ENCODE measurements at places on chromosomes 13 and 19. TPM values are rescaled to one million over a fixed set of nuclear protein-coding genes. Genes with fewer than 3 reads are reported as not detected.

FGF22 gene
- total RNA-seq, result 0.37 TPM

LSR gene
- 7.6 TPM for total RNA-seq

GRCh38 chr19:19032420-19033175, 719 bp downstream of the SUGP2 start:
- H3K27ac ChIP-seq, result peak overlapping the region; percentile 97
- no peaks in the 10 kb centered on the region for H3K27me3 ChIP-seq
- H3K36me3 ChIP-seq, result peaks cover 32% of the 10 kb centered on the region
- H3K4me3 ChIP-seq, result peak overlapping the region; percentile 94
- no peaks in the 10 kb centered on the region for H3K4me1 ChIP-seq

CEACAM16 gene
- not detected for total RNA-seq

LGI4 gene
- 42.5 TPM for total RNA-seq

BEST2 gene
- not detected for total RNA-seq

- no peaks in the 10 kb centered on the region for H3K36me3 ChIP-seq
- no peak overlapping the region for H3K4me3 ChIP-seq
- H3K27me3 ChIP-seq, result no peaks in the 10 kb centered on the region
These were observed 5.7 kb upstream of the C5AR1 start for GRCh38 chr19:47303966-47304365.

- H3K27ac ChIP-seq, result no peak overlapping the region
- DNase-seq, result no peak
- H3K4me1 ChIP-seq, result no peaks in the 10 kb centered on the region
- no peaks in the 10 kb centered on the region for H3K27me3 ChIP-seq
These were observed 18.8 kb upstream of the CLASRP start for GRCh38 chr19:45020071-45020470.

DNA sequence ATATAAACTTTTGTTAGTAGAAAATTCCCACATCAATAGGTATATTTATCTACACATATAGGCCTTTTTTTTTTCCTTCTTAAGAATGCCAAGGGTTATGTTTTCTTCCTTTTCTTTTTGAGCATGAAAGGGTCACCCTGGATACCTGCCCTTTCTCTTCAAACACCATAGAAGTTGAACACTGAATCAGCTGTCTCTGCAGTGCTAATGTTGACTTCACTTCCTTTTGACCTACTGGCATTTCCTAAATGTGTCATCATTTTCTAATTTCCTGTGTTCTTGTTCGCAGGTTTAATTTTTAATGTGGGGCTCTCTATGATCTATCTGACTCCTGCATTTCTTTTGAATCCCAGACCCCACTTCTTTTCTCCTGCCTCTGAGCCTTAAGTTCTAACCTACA, 532.0 kb downstream of the GPC6 start:
- no peak for DNase-seq
- no peaks in the 10 kb centered on the region for H3K4me1 ChIP-seq
- H3K27me3 ChIP-seq, result no peaks in the 10 kb centered on the region
- H3K36me3 ChIP-seq, result no peaks in the 10 kb centered on the region
- no peak overlapping the region for H3K4me3 ChIP-seq
- no peak overlapping the region for H3K27ac ChIP-seq

DNA sequence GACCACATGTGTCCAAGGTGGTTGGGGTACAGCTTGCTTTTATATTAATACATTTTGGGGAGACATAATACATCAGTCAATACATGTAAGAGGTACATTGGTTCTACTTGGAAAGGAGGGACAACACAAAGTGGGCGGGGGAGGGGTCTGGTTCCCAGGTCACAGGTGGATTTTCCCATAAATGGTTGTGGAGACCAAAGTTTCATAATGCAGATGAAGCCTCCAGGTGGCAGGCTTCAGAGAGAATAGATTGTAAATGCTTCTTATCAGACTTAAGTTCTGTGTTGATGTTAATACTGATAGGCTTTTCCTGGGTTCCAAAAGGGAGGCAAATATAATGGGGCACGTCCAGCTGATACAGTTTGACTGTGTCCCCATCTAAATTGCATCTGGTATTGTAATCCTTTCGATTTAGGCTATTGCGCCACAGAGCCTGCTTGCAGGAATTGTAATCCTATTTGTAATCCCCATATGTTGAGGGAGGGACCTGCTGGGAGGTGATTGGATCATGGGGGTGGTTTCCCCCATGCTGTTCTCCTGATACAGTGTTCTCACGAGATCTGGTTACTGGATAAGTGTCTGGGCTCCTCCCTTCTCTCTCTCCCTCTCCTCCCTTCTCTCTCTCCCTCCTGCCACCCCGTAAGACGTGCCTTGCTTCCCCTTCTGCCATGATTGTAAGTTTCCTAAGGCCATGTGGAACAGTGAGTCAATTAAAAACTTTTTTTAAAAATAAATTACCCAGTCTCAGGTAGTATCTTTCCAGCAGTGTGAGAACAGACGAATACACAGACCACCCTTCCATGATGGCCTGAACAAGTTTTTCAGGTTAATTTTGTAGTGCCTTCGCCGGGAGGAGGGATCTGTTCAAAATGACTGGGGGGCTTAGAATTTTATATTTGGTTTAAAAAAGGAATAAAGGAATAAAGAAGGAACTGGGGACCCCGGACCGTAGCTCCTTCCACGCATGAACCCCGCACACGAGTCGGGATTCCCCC, 44.9 kb downstream of the ZNF823 start:
- H3K27ac ChIP-seq, result no peak overlapping the region
- H3K36me3 ChIP-seq, result no peaks in the 10 kb centered on the region
- peak overlapping the region; percentile 62 for H3K4me3 ChIP-seq
- no peak for DNase-seq
- no peaks in the 10 kb centered on the region for H3K4me1 ChIP-seq

VSTM1 gene
- not detected for total RNA-seq

DNA sequence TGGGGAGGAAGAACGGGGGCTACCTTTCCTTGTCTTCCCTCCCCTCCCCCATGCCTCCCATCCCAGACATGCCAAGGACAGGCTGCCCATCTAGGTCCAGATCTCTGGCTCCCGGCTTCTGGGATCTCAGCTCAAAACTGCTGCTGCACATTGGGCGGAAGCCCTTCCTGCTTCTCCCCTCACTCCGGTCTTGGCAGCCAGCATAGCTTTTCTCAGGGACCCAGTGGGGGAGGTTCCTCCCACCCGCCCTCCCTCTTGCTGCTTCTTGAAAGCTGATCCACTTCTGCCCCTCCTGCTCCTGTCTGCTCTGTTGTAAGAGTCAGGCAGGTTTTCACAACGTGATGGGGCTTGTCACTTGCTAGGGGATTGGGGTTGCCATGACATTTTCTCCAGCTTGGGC, 21.7 kb upstream of the RNF17 start:
- no peak overlapping the region for H3K4me3 ChIP-seq
- no peak for DNase-seq
- no peaks in the 10 kb centered on the region for H3K4me1 ChIP-seq
- no peaks in the 10 kb centered on the region for H3K36me3 ChIP-seq

CACNG6 gene
- total RNA-seq, result 0.31 TPM

DNA sequence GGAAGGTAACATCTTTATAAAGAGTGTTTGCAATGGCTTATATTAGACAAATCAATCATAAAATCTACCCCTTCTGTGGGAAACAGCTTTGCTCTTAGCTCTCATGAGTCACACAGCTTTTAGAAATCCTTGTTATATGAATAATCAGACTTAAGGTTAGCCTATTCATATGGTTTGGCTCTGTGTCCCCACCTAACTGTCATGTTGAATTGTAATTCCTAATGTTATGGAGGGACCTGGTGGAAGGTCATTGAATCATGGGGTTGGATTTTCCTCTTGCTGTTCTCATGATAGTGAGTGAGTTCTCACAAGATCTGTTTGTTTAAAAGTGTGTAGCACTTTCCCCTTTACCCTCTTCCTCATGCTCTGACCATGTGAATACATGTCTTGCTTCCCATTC, 704.2 kb upstream of the KLHL1 start:
- no peak overlapping the region for H3K4me3 ChIP-seq
- H3K27me3 ChIP-seq, result no peaks in the 10 kb centered on the region
- no peaks in the 10 kb centered on the region for H3K36me3 ChIP-seq
- no peak overlapping the region for H3K27ac ChIP-seq
- H3K4me1 ChIP-seq, result no peaks in the 10 kb centered on the region

DNA sequence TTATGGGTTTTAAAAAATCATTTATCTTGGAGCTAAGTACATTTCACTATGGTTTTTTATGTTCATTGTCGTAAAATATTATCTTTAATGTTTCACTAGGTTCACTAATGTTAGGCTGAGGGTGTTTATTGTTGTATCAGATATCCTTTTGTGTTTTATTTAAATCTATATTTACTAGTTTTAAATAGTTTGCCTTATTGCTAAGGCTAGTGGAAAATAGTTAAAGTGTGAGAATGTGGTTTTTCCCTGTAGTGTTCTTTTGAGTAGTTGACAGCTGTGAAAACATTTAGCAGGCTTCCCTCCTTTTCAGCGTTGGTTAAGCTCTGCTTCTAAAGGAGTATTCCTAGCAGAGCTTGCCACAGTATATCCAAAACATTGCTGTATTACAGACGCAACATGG, 139.0 kb downstream of the TM9SF2 start:
- no peak overlapping the region for H3K4me3 ChIP-seq
- H3K27me3 ChIP-seq, result no peaks in the 10 kb centered on the region
- no peak for DNase-seq
- no peaks in the 10 kb centered on the region for H3K36me3 ChIP-seq
- H3K27ac ChIP-seq, result no peak overlapping the region
- no peaks in the 10 kb centered on the region for H3K4me1 ChIP-seq

ZNF486 gene
- total RNA-seq, result 2.1 TPM

DNA sequence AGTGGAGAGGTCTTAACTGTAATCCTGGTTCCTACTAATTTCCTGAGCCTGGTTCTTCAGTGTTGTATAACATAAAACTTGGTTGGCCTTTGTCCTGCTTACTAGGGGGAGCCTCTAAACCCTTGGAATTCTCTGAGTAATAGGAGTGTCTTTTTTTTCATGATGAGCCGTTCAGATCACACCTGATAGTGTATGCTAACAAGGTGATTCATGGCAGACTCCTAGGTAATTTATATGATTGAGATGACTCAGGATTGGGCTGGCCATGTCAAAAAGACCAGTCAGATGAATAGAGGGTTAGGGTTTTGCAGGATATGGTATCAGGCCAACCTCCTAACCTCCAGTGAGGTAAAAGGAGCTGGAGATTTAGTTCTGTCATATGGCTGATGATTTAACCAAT, 135.8 kb upstream of the KLF12 start:
- no peak overlapping the region for H3K27ac ChIP-seq
- no peak for DNase-seq
- H3K27me3 ChIP-seq, result no peaks in the 10 kb centered on the region
- no peak overlapping the region for H3K4me3 ChIP-seq

- no peak overlapping the region for H3K27ac ChIP-seq
- no peak overlapping the region for H3K4me3 ChIP-seq
- DNase-seq, result no peak
- H3K27me3 ChIP-seq, result no peaks in the 10 kb centered on the region
These were observed 261.6 kb downstream of the SLITRK1 start for GRCh38 chr13:83620530-83621220.

RABAC1 gene
- 123 TPM for total RNA-seq

GRCh38 chr13:79642596-79642995, 161.6 kb downstream of the NDFIP2 start:
- H3K27ac ChIP-seq, result no peak overlapping the region
- no peak for DNase-seq
- H3K36me3 ChIP-seq, result no peaks in the 10 kb centered on the region
- no peak overlapping the region for H3K4me3 ChIP-seq
- no peaks in the 10 kb centered on the region for H3K27me3 ChIP-seq
- H3K4me1 ChIP-seq, result no peaks in the 10 kb centered on the region

DNA sequence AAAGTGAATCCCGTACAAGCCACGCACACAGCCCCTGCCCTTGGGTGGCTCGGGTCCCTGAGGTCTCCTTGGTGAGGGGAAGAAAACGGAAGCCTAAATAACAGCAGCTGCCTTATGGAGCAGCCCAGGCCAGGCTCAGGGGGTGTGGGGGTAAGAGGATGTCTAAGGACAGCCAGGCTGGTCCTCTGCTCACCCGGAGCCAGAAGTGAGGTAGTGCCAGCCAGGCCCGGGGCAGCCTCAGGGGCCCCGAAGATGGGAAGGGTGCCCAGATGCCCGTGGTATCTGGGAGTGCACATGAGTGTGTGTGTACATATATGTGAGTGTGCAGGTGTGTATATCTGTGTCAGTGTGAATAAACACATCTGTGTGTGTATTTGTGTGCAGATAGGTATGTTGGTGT, 38.4 kb upstream of the PEPD start:
- H3K27me3 ChIP-seq, result no peaks in the 10 kb centered on the region
- no peak for DNase-seq
- no peaks in the 10 kb centered on the region for H3K36me3 ChIP-seq
- H3K4me1 ChIP-seq, result no peaks in the 10 kb centered on the region
- H3K27ac ChIP-seq, result no peak overlapping the region
- H3K4me3 ChIP-seq, result no peak overlapping the region

- H3K36me3 ChIP-seq, result no peaks in the 10 kb centered on the region
- H3K4me3 ChIP-seq, result no peak overlapping the region
- H3K27ac ChIP-seq, result no peak overlapping the region
These were observed 148.0 kb downstream of the SIPA1L3 start for GRCh38 chr19:38055010-38055409.

GRCh38 chr13:30053939-30054338, 203.5 kb upstream of the UBL3 start:
- H3K27me3 ChIP-seq, result no peaks in the 10 kb centered on the region
- DNase-seq, result no peak
- no peaks in the 10 kb centered on the region for H3K36me3 ChIP-seq
- no peak overlapping the region for H3K4me3 ChIP-seq

PEX11G gene
- total RNA-seq, result 1.1 TPM

DNA sequence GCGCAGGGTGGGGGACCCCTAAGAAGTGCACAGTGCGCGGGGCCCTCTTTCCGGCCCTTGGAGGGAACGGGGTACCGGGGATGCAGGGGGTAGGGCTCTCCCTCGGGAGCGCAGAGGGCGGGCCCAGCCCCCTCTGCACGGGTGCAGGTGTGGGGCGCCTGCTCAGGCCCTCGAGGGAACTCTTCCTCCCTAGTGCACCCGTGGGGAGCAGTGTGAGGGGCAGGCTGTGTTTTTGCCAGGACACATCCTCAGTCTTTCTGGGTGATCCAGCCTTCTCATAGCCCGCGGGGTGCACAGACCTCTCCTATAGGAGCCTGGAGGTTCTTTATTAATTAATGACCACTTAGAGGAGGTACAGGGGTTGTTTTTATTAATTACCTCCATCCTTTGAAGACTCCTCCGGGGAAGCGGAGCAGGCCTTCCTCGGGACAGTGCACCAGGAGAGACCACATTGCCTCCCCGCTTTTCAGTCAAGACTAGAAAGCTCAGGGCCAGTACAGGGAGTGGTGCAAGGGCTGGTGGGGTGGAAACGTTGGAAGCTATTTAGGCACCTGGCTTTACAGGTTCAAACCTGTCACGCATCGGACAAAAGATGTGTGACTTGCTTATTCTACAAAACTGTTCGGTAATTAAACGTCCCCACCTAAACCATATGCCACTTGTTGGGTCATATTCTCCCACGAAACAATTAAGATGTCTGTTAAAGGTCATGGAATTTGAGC, 598 bp upstream of the GJB6 start:
- peak overlapping the region; percentile 3 for H3K4me3 ChIP-seq
- H3K36me3 ChIP-seq, result no peaks in the 10 kb centered on the region
- no peak overlapping the region for H3K27ac ChIP-seq
- H3K4me1 ChIP-seq, result no peaks in the 10 kb centered on the region
- DNase-seq, result no peak

- no peaks in the 10 kb centered on the region for H3K27me3 ChIP-seq
- H3K4me3 ChIP-seq, result no peak overlapping the region
- no peaks in the 10 kb centered on the region for H3K4me1 ChIP-seq
These were observed 9.9 kb downstream of the CNFN start for GRCh38 chr19:42380155-42380554.
